ENCODE measurements at places on chromosomes 13 and 19.
A peak's percentile ranks its signal among the peaks of the same experiment; 100 is the strongest.

GRCh38 chr19:18190278-18190677 lies 2.7 kb upstream of the MPV17L2 start:
- H3K4me3 ChIP-seq = no peak overlapping the region
- peaks cover 14% of the 10 kb centered on the region for H3K4me1 ChIP-seq
- H3K27ac ChIP-seq = no peak overlapping the region
- no peaks in the 10 kb centered on the region for H3K27me3 ChIP-seq

- H3K36me3 ChIP-seq = no peaks in the 10 kb centered on the region
- peak within 1 kb of the TSS; percentile 65 for H3K4me3 ChIP-seq
- H3K4me1 ChIP-seq = no peaks in the 10 kb centered on the region
- peak within 1 kb of the TSS; percentile 77 for H3K27ac ChIP-seq
These were observed at the start of gene KHSRP for GRCh38 chr19:6424195-6424938. TSS of gene KHSRP (minus strand) at chr19:6424811. CDS start at chr19:6424701, 110 bp downstream.

- H3K4me3 ChIP-seq = no peak overlapping the region
These were observed 12.7 kb upstream of the PTBP1 start for GRCh38 chr19:784541-784940.

- no peak for DNase-seq
- H3K27ac ChIP-seq = peak overlapping the region; percentile 43
- H3K27me3 ChIP-seq = no peaks in the 10 kb centered on the region
- no peaks in the 10 kb centered on the region for H3K36me3 ChIP-seq
- H3K4me1 ChIP-seq = no peaks in the 10 kb centered on the region
These were observed 87.6 kb downstream of the CAB39L start for GRCh38 chr13:49356223-49356622.

- H3K27me3 ChIP-seq = no peaks in the 10 kb centered on the region
- no peak overlapping the region for H3K27ac ChIP-seq
- no peaks in the 10 kb centered on the region for H3K4me1 ChIP-seq
- H3K36me3 ChIP-seq = no peaks in the 10 kb centered on the region
- no peak overlapping the region for H3K4me3 ChIP-seq
These were observed 564.5 kb downstream of the FGF9 start for GRCh38 chr13:22235285-22235949.

- H3K4me3 ChIP-seq = no peak overlapping the region
- H3K36me3 ChIP-seq = no peaks in the 10 kb centered on the region
- no peaks in the 10 kb centered on the region for H3K27me3 ChIP-seq
These were observed 5.6 kb downstream of the MAN2B1 start for GRCh38 chr19:12660980-12661379.

DNA sequence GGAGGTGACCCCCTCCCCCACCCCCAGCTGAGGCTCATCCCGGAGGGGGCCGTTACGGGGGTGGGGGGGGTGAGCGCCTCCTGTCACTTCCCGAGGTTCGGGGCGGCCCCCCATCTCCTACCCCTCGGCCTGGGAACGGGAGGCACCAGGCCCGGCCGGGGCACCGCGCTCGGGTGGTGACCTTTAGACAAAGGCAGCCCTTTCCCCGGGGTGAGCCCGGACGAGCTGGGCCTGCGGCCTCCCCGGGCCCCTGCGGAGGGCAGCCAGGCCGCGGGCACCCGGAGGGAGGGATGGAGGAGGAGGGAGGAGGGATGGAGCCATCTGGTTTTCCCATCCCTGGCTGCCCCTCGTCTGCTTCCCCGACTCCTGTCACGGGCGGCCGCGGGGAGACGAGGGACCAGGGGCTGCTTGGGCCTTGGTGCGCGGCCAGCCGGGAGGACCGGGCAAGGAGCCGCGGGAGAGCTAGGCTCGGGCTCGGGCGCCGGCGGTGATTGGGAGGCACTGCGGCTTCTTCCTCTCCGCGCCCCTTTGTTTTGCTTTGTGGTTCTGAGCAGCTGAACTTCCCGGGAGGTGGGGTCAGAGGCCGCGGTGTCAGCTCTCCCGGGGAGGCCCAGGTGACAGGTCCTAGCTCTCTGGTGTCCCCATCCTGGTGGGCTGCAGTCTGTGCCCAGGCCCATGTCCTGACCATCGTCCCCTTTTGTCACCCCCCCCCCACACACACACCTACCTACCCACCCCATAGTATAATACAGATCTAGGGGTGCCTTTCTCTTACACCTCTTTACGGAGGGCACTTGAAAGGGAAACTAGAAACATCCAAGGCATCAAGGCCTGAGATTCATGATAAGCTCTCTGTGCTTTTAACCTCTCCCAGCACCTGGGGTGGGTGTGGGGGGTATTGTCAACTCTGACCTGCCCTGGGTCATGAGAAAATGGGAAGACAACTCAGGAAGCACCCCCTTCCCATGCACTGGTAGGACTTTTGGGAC lies 1.3 kb downstream of the BICRA start:
- H3K27ac ChIP-seq = peak overlapping the region; percentile 94
- peak; percentile 80 for DNase-seq
- H3K4me3 ChIP-seq = peak overlapping the region; percentile 91
- H3K27me3 ChIP-seq = no peaks in the 10 kb centered on the region

DNA sequence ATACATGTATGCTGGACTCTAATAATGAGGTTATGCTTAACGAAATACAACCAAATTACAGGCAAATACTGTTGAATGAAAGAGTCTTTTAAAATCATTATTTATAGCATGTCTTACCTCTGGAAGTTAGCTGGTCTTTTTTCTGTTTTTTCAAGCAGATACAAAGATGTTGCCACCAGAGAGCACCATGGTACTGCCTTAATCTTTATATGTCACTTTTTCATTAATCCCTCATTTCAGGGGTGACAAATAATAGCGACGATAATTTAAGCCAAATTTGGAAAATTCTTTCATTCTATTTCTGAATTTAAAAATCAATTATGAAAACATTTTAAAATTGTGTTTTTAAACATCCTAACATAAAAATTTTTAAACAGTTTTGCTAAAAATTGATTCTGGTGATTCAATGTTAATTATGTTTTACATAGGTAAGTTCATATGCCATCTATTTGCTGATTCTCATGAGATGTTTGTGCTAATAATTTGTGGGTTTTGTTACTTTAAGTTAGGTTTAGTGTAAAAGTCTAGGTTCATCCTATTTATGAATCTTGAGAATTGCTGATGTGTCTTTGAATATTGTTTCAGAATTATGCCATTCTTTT lies 379.3 kb upstream of the SGCG start:
- no peak overlapping the region for H3K27ac ChIP-seq
- H3K4me3 ChIP-seq = no peak overlapping the region
- H3K36me3 ChIP-seq = no peaks in the 10 kb centered on the region

- H3K27ac ChIP-seq = no peak overlapping the region
- H3K4me3 ChIP-seq = no peak overlapping the region
- no peak for DNase-seq
- no peaks in the 10 kb centered on the region for H3K27me3 ChIP-seq
These were observed 7.8 kb upstream of the UBL3 start for GRCh38 chr13:29858231-29858630.

- H3K27me3 ChIP-seq = no peaks in the 10 kb centered on the region
- no peak overlapping the region for H3K27ac ChIP-seq
- H3K4me3 ChIP-seq = no peak overlapping the region
- DNase-seq = no peak
These were observed 11.8 kb upstream of the RSPH6A start for GRCh38 chr19:45826934-45827333.

- H3K36me3 ChIP-seq = no peaks in the 10 kb centered on the region
- no peaks in the 10 kb centered on the region for H3K4me1 ChIP-seq
- no peak overlapping the region for H3K27ac ChIP-seq
- no peaks in the 10 kb centered on the region for H3K27me3 ChIP-seq
These were observed 496.2 kb upstream of the KLHL1 start for GRCh38 chr13:70604448-70604847.

DNA sequence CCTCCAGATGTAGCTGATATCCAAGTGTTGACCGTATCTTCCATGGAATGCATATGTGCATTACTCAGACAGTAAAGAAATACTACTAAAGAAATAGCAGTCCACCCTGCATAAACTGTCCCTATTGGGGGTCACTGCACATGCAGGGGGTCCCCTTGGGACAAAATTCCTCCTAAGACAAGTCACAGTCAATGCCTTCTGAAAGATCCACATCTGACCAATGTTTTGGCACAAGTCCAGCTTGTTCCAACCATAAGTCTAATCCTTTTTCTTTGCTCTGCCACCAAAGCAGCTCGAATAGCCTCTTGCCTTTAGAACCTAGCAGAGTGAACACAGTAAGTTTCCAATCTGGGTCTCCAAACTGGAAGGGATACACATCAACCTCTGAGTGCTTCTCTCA lies 87.9 kb downstream of the DIAPH3 start:
- H3K27me3 ChIP-seq = no peaks in the 10 kb centered on the region
- no peaks in the 10 kb centered on the region for H3K36me3 ChIP-seq
- no peaks in the 10 kb centered on the region for H3K4me1 ChIP-seq
- DNase-seq = no peak
- no peak overlapping the region for H3K27ac ChIP-seq
- no peak overlapping the region for H3K4me3 ChIP-seq

DNA sequence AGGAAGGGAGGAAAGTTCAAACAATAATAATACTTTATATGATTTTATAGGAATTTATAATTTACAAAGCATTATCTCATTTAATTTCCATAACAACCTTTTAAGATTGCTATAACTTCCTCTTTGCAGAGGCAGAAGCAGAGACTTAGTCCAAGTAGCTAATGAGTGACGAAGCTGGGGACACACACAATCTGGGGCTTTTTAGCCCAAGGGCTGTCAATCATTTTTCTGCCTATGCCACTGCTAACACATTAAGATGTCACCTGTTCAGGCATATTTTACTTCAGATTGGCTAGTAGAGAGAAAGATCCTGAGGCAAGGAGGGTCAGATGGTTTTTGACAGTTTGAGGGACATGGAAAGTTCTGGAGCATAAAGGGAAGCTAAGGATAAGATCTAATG lies 12.6 kb downstream of the SCEL start:
- no peak for DNase-seq
- H3K27ac ChIP-seq = no peak overlapping the region
- no peak overlapping the region for H3K4me3 ChIP-seq
- no peaks in the 10 kb centered on the region for H3K27me3 ChIP-seq
- no peaks in the 10 kb centered on the region for H3K36me3 ChIP-seq

DNA sequence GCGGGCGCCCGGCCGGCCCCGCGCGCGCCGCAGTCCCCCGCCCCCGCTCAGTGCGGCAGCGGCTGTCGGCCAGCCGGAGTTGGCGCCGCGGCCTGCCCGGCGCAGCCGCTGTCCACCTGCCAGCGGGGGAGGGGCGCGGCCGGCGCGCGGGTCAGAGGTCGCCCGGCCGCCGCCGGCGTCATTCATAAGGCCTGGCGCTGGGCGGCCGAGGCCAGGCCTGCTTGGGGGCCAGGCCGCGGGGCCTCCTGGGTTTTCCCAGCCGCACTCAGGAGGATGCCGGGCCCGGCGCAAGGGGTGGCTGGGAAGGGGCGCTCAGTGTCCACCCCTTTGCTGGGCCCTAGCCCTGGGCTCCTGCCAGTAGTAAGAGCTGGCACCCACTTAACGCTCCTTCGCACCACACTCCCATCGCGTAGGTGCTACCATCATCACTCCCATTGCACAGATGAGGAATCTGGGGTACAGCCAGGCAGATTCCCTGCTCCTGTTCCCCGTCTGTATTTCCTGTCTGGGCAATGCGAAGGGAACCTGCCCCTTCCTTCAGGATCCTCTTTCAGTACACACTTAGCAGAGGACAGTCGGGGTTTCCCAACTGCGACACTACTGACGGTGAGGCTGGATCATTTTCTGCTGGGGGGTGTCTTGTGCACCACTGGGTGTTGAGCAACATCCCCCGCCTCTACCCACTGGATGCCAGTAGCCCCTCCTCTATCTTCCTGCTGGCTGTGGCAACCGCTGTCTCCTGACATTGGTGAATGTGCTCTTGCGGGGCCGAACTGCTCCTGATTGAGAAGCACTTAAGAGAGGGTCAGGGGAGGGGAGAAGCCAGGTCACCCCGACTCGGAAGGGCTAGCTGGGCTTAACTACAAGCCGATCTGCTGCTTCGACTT lies 846 bp upstream of the PRKACA start:
- H3K36me3 ChIP-seq = no peaks in the 10 kb centered on the region
- DNase-seq = peak; percentile 69
- H3K27me3 ChIP-seq = no peaks in the 10 kb centered on the region
- peak overlapping the region; percentile 100 for H3K27ac ChIP-seq
- H3K4me1 ChIP-seq = peaks cover 49% of the 10 kb centered on the region

GRCh38 chr13:93420206-93420605 lies 193.6 kb downstream of the GPC6 start:
- no peaks in the 10 kb centered on the region for H3K4me1 ChIP-seq
- no peak overlapping the region for H3K27ac ChIP-seq
- H3K27me3 ChIP-seq = no peaks in the 10 kb centered on the region
- no peak for DNase-seq
- peaks cover 4% of the 10 kb centered on the region for H3K36me3 ChIP-seq

- no peaks in the 10 kb centered on the region for H3K4me1 ChIP-seq
- no peaks in the 10 kb centered on the region for H3K27me3 ChIP-seq
- H3K36me3 ChIP-seq = no peaks in the 10 kb centered on the region
- no peak overlapping the region for H3K4me3 ChIP-seq
- DNase-seq = no peak
- H3K27ac ChIP-seq = no peak overlapping the region
These were observed 11.0 kb downstream of the PLEKHG2 start for GRCh38 chr19:39423258-39424086.

DNA sequence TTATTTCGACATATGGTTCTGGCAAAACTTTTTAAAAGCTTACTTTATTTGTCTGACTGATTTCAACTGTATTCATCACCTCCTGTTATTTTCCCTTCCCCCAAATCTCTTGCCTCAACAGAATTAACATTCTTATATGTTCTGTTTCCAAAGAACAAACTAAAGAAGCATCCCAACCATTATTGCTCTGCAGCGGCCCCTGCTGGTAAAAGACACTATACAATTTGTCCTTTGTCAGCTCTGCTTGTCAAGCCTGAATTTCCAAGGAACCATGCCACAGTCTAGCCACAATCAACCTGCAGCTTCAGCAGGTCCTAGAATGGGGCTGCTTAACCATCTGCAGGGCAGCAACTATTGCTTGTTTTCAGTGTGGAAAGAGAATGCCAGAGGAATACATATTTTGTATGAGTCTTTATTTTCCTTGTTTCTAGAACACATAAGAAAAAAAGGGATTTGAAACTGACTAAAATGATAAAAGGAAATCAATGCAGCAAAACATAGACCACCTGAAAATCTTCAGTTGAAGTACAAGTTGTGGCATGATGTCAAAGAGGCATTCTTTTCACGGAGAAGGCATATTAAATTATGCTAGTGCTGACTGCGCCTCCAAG lies 845.3 kb downstream of the DIAPH3 start:
- H3K36me3 ChIP-seq = no peaks in the 10 kb centered on the region
- H3K4me3 ChIP-seq = no peak overlapping the region
- DNase-seq = peak; percentile 78
- H3K27me3 ChIP-seq = no peaks in the 10 kb centered on the region
- no peak overlapping the region for H3K27ac ChIP-seq
- no peaks in the 10 kb centered on the region for H3K4me1 ChIP-seq

DNA sequence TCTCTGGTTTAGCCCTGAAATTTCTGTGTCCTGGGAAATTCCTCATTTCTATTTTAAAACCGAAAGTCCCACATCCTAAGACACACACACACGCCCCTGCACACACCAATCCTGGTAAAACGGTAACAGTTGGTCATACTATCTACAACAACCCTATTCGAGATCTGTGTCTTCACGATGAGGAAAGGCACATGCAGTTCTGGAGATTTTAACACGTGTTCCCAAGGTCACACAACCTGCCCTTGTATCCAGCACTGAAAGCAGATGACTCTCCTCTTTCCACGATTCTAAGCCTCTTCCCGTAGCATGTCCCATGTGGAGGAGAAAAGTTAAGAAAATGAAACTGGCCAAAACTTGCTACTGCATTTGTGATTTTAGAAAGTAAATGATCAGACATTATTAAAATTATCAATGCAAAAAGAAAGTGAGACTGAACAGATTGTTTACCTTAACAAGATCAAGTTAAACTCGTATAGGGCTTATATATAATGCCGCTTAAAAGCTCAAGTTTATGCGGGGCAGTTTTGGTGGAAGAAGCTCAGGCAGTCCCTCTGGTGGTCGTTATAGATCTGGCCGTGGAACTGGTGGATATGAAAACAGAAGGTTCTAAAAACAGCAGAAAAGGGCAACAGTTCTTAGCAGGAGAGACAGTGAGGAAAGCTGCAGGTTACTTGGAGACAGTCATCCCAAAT lies 32.7 kb downstream of the VSTM1 start:
- no peak overlapping the region for H3K27ac ChIP-seq
- DNase-seq = no peak
- H3K36me3 ChIP-seq = no peaks in the 10 kb centered on the region
